Astrocyte of the hippocampus (primary cell): ENCODE measurements at places on chromosomes 3 and 15.

GRCh38 chr3:22351806-22352205, 600.8 kb upstream of the ZNF385D start:
- DNase-seq, result no peak

- peak; percentile 20 for DNase-seq
These were observed 191.8 kb downstream of the CGGBP1 start for GRCh38 chr3:87867001-87867400.

DNA sequence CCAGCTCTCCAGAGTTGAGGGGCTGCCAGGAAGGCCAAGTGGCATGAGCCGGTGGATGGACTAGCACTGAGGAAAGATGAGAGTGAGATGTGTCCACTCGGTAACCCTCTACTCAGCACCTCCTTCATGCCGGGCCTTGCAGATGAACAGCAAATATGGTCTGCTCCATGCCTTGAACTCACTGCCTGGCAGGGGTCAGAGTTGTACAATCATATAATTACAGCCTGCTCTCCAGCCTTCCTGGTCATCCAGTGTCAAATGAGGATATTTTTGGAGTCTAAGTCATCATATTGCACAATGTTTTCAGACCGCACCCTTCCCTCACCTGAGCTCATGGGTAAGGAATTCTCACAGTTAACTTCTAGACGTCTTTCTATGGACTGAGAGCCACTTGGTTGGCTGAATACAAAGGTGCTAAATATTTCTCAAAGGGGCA, 4.9 kb downstream of the MGLL start:
- peak; percentile 35 for DNase-seq

DNA sequence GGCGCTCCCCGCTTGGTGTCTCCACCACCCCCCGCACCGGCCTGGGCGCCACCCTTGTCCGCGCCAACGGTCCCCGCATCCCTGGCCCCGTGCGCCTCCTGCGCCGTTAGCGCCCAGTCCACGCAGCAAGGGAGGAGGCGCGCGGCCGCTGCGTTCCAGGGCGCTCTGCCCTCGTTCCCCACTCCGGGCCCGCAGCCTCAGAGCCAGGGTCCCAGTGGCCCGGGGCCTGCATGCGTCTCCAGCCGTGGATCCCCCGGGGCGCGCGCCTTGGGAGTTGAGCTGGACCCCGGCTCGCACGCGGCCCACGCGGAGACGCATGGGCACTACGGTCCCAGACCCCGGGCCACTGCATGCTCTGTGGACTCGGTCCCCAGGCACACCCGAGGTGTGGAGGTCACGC, 7.4 kb upstream of the ITPKA start:
- no peak for DNase-seq

DNA sequence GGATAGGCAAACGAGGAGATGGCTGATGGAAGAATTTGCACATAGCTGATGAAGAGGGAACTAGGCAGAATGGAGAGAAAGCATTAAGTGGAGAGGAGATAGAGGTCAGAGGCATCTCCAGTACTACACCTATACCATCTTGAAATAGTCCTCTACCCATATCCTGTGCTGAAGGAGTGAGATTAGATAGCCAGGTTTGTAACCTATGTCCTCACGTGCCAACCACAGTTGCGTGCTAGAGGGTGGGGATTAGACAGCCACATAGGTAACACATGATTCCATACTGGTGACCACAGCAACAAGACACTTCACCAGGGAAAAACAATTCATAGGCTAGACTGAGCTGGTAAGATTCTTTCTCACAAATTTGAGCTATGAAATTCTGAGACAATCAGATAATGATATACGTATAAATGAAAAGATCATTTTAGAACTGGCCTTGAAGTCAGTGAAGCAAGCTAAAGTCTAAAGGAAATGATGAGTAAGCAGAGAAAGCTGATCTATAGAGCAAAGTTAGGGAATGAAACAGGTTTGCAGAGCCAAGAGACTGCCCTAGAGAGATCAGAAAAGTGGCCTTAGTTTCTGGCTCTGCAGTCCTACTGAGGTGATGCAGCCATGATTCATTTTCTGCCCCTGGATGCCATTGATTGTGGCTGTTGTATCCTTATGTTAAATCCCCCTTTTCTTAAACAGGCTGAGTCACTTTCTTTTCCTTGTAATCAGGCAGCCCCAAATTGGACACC, 17.7 kb downstream of the MYNN start:
- no peak for DNase-seq

DNA sequence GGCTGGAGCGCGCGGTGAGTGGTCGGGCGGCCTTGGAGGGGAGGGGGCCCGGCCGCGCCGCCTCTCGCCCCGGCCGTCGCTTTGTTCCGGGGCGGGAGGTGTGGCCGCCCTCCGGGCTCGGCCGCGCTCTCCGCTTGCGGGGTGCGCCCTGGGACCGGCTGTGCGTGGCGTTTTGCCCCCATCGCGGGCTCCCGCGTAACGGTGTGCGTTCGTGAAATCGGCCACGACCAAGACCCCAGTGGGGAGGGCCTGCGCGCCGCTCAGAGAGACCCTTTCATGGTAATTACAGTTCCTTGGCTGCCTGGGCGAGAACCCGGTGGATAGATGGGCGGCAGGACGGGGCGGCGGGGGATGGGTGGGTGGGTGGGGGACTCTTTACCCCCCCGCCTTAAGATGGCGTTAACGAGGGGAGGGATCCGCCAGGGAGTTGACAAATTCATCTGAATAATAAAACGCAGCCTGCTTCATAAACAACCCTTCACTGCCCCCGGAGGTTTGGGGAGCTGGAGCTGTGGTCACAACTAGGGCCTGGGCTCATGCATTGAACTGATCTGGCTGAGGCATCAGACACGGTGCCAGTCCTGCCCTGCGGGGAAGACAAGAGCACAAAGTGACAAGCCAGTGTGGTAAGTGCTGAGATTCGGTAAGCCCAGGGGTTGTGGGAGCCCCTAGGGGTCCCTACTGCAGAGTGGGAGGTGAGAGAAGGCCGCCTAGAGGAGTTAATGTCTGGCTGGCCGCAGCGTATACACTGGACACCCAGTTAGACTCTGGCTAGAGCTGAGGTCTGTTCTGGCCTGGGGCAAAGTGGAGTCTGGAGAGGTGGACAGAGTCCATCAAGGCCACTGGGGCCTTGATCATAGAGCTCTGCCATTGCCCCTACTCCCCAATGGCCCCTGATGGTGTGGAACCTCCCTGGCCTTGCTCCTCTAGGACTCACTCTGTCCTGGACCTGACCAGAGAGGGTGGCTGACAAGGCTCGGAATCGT, 668 bp downstream of the MRAS start:
- peak; percentile 47 for DNase-seq

DNA sequence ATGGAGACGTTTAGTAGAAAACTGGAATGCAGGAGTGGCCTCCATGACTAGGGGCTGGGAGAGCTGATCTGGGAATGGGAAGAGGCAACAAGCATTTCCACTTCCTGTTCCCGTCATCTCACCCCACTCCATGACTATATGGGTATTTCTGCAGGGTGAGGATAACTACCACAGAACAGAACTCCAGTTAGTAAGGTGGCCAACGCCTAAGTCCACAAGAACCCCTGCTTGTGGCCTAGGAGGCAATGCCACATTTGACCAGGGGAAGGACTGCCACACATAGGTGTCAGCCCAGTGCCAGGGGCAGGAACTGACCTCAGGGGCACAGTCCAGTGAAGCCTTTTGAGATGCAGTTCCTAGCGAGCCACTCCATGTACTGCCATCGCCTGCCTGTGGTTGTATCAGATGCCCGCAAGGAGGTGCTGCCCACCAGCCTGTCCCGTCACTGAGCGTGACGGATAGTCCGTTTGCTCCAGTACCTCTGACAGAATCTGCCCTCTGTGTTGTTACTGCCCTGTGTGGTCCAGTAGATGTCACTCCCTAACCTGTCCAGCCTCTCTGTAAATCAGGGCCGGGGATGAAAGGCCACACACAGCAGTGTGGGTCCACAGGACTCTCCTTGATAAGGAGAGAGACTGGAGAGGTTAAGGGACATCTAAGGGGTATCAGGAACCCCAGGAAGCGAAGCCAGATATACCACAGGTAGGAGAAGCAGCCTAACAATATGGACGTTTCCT, 3.5 kb upstream of the MTFMT start:
- DNase-seq, result peak; percentile 81

DNA sequence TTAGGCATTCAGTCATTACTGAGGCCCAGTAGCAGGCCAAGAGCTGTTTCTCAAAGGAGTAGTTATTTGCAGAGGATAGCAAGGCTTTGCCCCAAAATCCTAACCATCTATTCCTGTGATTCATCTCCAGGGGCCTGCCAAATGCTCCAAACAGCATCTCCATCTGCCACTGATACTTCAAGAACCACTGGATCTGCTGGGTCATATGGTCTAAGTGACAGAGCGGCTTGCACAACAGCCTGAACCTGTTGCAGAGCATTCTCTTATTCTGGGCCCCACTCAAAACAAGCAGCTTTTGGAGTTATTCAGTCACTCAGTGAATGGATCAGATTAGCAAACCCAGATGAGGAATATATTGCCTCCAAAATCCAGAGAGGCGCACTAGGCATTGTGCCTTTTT, 68.8 kb upstream of the ALDH1A3 start:
- no peak for DNase-seq

- DNase-seq, result peak; percentile 15
These were observed 453.9 kb downstream of the SQOR start for GRCh38 chr15:46088486-46089445.

DNA sequence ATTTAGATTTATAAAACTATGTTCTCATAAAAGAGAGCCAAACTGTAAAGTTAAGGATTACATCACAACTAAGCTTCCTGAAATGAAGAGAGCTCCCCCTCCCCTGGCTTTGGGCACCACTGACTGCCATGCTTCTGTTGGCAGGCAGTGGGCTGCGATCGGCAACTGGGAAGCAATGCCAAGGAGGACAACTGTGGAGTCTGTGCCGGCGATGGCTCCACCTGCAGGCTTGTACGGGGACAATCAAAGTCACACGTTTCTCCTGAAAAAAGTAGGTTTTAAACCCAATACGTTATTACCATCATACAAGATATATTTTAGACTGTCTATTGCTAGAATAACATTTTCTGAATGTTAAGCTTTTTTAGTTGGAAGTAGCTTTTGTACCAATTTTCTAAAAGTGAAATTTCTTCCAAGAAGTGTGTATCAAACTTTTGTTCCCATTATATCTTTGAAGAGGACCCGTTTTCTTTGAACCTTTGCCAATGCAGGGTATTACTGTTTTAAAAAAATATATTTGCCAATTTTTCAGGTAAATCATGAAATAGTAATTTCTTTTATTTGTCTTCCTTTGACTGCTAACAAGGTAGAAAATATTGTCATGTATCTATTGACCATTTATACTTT, 184.1 kb downstream of the ADAMTSL3 start:
- peak; percentile 72 for DNase-seq

GRCh38 chr15:47442371-47442770, 274.9 kb upstream of the SEMA6D start:
- no peak for DNase-seq

DNA sequence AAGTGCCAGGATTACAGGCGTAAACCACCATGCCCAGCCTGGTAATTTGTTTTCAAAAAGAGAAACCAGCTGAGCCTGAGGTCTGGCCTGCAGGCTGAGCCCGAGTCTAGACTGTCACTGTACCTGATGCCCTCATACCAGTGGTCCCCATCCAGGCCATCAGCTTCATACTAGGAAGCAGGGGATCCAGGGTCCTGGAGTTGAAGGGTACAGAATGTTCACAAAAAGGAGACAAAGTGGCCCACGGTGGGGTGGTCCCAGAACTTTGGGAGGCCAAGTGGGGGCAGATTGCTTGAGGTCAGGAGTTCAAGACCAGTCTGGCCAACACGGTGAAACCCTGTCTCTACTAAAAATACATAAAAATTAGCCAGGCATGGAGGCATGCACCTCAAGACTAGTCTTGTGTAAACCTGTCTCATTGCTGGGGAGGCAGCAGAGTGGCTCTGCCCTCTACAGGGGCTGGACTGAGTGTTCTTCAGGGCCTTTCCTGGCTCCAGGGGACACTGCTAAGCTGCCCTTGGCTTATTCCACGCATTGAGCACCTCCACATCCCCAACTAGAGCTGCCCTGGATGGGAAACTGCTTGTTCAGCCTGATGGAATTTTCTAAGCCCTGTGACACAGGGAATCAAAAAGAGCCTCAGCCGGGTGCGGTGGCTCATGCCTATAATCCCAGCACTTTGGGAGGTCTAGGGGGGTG, 7.9 kb upstream of the HHATL start:
- no peak for DNase-seq

DNA sequence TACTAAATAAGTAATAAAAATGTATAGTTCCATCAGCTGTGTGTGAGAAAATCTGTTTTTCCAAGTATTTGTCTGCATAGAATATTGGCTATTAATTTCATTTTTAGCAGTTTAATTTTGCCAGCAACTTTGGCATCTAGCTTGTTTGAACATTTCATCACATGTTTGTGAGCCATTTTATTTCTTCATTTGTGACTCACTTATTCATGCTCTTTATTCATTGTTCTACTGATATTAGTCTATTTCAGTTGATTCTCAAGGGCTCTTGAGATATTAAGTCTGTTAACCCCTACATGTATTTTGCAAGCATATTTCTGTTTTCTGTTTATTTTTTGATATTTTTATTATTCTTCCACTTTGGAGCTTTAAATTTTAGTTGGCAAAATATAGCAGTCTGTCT, 74.0 kb upstream of the PHLDB2 start:
- no peak for DNase-seq

DNA sequence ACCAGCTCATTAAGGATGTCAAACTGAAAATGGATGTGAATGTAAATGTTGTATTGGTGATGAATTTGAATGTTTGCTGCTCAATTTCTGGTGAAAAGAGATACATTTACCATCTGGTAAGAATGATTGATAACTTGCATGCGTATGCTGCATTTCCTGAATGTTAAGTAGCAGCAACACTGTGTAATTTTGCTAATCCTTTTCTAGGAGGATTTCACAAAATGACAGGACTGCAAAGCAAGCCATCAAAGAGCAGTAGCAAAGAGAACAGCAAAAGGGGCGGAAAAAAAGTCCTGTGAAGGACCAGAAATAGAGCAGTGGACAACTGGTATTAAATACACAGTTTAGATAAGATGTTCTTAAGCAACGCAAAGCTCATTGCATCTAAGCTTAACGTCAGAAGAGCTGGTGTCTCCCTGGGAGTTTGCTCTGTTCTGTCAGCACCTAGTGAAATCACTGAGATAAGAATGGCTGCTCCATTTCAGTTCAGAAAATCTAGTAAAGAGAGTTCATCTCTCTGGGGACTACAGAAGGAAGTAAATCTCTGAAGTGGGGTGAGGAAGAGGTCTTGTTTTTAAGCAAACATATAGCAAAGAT, 23.5 kb upstream of the PAQR5 start:
- no peak for DNase-seq

GRCh38 chr15:61275901-61276300, 46.8 kb upstream of the RORA start:
- peak; percentile 7 for DNase-seq

- DNase-seq, result peak; percentile 54
These were observed 22.4 kb upstream of the THUMPD3 start for GRCh38 chr3:9340472-9340902.

DNA sequence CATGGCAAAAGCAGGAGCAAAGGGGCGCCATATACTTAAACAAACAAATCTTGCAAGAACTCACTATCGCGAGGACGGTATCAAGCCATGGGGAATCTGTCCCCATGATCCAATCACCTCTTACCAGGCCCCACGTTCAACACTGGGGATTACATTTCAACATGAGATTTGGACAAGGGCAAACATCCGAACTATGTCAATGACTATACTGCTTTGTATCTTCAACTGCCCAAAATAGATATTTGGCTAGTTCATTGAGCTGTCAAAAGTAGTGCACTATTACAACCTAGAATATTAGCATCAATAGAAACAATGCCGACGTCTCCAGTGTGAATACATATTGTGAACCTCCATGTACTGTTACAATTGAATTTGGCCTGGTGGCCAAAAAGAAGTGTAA, 760.4 kb downstream of the MCTP2 start:
- no peak for DNase-seq
